T-helper 17 cell (primary cell): ENCODE measurements at places on chromosomes 7 and 10. TPM values are rescaled to one million over a fixed set of nuclear protein-coding genes. Genes with fewer than 3 reads are reported as not detected.

- peaks cover 61% of the 10 kb centered on the region for H3K27me3 ChIP-seq
- no peak overlapping the region for H3K4me3 ChIP-seq
- peaks cover 14% of the 10 kb centered on the region for H3K4me1 ChIP-seq
- no peak for DNase-seq
- peaks cover 4% of the 10 kb centered on the region for H3K36me3 ChIP-seq
Observed at GRCh38 chr10:28674782-28675181, 2.5 kb upstream of the BAMBI start.

DNA sequence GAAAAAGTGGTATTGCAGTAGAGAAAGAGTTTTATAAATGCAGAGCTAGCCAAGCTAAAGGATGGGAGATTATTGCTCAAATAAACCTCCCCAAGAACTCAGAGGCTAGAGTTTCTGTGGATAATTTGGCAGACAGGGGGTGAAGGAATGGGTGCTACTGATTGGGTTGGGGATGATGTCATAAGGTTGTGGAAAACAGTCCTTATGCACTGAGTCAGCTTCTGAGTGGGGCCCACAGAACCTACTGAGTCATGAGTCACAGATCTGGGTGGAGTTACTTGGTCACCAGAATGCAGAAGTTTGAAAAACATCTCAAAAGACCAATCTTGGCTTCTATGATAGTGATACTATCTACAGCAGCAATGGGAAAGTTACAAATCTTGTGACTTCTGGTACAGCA lies 1146.7 kb downstream of the TYW1 start:
- H3K27me3 ChIP-seq: no peaks in the 10 kb centered on the region
- no peaks in the 10 kb centered on the region for H3K4me1 ChIP-seq
- no peaks in the 10 kb centered on the region for H3K36me3 ChIP-seq

DNA sequence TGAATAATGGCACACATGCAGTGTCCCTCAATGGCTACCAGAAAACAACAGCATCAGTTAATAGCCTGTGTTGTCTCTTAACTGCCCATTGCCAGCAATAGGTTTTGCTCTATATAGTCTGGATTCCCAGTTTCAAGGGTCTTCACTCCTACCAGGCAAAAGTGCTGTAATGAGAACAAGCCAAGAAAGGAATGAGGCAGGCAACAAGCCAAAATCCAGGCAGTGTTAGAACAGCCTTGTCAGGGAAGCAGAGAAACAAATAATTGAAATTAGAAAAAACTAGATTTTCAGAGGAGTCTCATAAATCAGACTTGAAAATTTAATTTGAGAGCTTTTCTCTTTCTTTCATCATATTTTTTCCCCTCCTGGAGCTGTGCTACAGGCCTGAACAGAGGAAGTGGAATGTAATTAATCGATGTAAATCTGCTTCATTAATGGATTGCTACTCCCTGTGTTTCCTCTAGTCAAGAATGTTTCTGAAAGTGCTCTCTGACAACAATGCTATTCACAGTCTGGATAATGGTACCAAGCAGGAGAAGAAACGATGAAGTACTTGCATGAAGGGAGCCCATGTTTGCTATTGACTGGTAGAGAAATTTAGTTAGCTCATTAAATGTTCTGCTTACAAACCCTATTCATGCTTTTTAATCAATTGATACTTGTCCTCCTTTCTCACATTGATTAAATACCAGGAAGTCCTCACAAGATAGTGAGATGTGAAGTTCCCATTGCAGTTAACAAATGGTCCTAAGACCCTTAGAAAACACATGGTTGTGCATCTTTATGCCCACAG lies 202.0 kb upstream of the LRRTM3 start:
- no peak overlapping the region for H3K27ac ChIP-seq
- no peaks in the 10 kb centered on the region for H3K27me3 ChIP-seq
- no peaks in the 10 kb centered on the region for H3K4me1 ChIP-seq
- H3K4me3 ChIP-seq: no peak overlapping the region
- no peak for DNase-seq

PLCE1 gene
- 0.05 TPM for total RNA-seq

SHH gene
- total RNA-seq: not detected

GRCh38 chr10:91537614-91538383 lies 95.1 kb downstream of the PPP1R3C start:
- H3K4me3 ChIP-seq: no peak overlapping the region
- peaks cover 12% of the 10 kb centered on the region for H3K27me3 ChIP-seq
- H3K27ac ChIP-seq: no peak overlapping the region
- peaks cover 4% of the 10 kb centered on the region for H3K36me3 ChIP-seq

SPACDR gene
- total RNA-seq: 1.4 TPM

- no peak for DNase-seq
- peaks cover 2% of the 10 kb centered on the region for H3K4me1 ChIP-seq
- peaks cover 57% of the 10 kb centered on the region for H3K27me3 ChIP-seq
- H3K4me3 ChIP-seq: no peak overlapping the region
Observed at GRCh38 chr10:13402021-13402420, 53.9 kb upstream of the SEPHS1 start.

GRCh38 chr10:132774181-132774901 lies 11.6 kb downstream of the NKX6-2 start:
- DNase-seq: no peak
- no peaks in the 10 kb centered on the region for H3K27me3 ChIP-seq
- H3K36me3 ChIP-seq: no peaks in the 10 kb centered on the region
- no peak overlapping the region for H3K4me3 ChIP-seq
- peak overlapping the region; percentile 21 for H3K27ac ChIP-seq

GRCh38 chr7:36746347-36746746 lies 22.1 kb upstream of the AOAH start:
- H3K4me1 ChIP-seq: peaks cover 12% of the 10 kb centered on the region
- H3K27me3 ChIP-seq: peaks cover 30% of the 10 kb centered on the region
- H3K27ac ChIP-seq: peak overlapping the region; percentile 34
- no peak overlapping the region for H3K4me3 ChIP-seq
- peaks cover 3% of the 10 kb centered on the region for H3K36me3 ChIP-seq
- no peak for DNase-seq

GRCh38 chr10:44922021-44922420 lies 10.9 kb downstream of the TMEM72 start:
- H3K36me3 ChIP-seq: peaks cover 3% of the 10 kb centered on the region
- H3K27me3 ChIP-seq: peaks cover 20% of the 10 kb centered on the region
- H3K4me3 ChIP-seq: no peak overlapping the region

- H3K27ac ChIP-seq: no peak overlapping the region
- no peaks in the 10 kb centered on the region for H3K36me3 ChIP-seq
- no peak overlapping the region for H3K4me3 ChIP-seq
- peaks cover 5% of the 10 kb centered on the region for H3K27me3 ChIP-seq
Observed at GRCh38 chr7:16889851-16890415, 8.2 kb upstream of the AGR3 start.

DNA sequence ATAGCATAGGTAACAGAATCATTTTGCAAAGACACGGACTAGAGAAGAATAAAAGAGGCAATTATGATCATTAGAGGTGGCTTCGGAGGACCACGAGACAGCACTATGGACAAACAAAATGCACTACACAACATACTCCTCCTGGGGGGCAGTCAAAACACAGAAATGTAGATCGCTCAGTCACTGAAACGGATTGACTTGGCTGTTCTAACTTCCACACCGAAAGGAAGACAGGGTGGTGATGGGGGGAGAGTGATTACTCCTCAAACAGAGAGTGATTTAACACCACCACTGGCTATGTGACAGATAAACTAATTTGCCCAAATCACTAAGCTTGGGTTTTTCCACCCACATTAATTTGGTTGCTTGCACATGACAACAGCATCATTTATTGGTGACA lies 14.1 kb upstream of the PPA1 start:
- DNase-seq: no peak
- no peaks in the 10 kb centered on the region for H3K4me1 ChIP-seq
- H3K36me3 ChIP-seq: peaks cover 2% of the 10 kb centered on the region
- no peak overlapping the region for H3K27ac ChIP-seq

GRCh38 chr10:36703179-36703578 lies 422.2 kb upstream of the ANKRD30A start:
- H3K36me3 ChIP-seq: no peaks in the 10 kb centered on the region
- no peaks in the 10 kb centered on the region for H3K4me1 ChIP-seq
- H3K27ac ChIP-seq: no peak overlapping the region
- H3K27me3 ChIP-seq: no peaks in the 10 kb centered on the region

DNA sequence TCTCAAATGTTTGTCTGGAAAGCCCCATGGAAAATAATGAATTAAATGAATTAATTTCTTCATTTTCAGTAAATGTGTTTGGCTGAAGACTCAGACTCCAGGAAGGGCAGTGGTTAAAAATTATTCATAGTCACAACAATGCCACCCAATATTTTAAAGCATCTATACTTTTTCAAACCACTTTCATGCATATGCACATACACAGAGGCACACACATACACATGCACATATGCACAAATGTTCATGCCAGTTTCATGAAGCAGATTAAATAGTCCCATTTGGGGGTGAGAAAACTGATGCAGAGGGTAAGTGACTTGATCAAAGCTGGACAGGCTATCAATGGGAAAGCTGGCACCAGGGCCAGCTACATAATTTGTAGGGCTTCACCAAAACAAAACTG lies 1.4 kb upstream of the PLA2G12B start:
- H3K27ac ChIP-seq: no peak overlapping the region
- H3K4me1 ChIP-seq: no peaks in the 10 kb centered on the region
- H3K4me3 ChIP-seq: no peak overlapping the region
- peaks cover 19% of the 10 kb centered on the region for H3K27me3 ChIP-seq
- no peak for DNase-seq

GRCh38 chr10:75396631-75397495 lies 4.7 kb downstream of the ZNF503 start:
- peaks cover 6% of the 10 kb centered on the region for H3K36me3 ChIP-seq
- no peak for DNase-seq
- peaks cover 7% of the 10 kb centered on the region for H3K4me1 ChIP-seq
- H3K4me3 ChIP-seq: peak overlapping the region; percentile 15

DNA sequence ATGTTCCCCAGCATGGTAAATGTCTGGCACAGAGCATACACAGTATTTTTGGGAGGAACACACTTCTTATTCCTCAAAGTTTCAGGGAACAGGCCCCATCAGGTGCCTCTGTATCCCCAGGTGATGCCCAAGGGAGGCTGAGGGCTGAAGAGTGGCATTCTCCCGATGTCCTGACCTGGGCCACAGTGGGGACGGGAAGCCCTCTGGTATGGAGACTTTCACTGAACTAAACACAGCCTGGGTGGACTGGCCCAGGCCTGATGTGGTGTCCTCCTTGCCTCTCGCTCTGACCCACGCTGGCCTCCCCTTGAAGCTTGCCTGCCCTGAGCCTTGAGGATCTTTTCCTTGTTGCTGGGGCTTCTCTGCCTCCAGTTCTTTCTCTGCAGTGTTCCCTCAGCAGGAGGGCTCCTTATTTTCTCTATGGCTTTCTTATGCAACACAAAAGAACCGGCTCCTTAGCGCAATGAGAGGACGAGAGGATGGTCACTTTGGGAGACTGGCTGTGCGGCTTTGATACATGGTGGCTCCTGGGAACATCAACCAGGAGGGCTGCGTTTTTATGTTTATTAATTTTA lies 157.5 kb upstream of the TNS3 start:
- H3K36me3 ChIP-seq: peaks cover 2% of the 10 kb centered on the region
- no peak overlapping the region for H3K4me3 ChIP-seq
- H3K4me1 ChIP-seq: no peaks in the 10 kb centered on the region
- no peak for DNase-seq
- no peak overlapping the region for H3K27ac ChIP-seq

PIK3CG gene
- total RNA-seq: 25.7 TPM

PNLIPRP3 gene
- total RNA-seq: not detected

DNA sequence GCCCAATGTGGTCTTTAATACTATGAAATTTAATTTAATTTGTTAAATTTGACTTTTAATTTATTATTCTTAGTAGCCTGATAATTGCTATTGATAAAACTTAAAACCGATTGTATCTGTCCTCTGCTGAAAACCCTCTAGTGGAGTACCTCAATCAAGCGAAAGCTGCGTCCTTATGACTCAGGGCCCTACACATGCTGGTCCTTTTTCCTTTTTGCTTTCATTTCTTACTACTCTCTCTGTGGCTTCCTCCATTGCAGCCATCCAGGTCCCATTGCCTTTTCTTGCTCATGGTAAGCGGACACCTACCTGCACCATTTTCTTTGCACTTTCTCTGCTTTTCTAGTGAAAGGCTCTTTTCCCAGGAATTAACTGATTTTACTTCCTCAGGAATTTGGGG lies 301.1 kb downstream of the INHBA start:
- H3K36me3 ChIP-seq: no peaks in the 10 kb centered on the region
- H3K27me3 ChIP-seq: no peaks in the 10 kb centered on the region
- DNase-seq: no peak
- H3K27ac ChIP-seq: no peak overlapping the region
